ENCODE measurements at places on chromosomes 11 and 22.

DNA sequence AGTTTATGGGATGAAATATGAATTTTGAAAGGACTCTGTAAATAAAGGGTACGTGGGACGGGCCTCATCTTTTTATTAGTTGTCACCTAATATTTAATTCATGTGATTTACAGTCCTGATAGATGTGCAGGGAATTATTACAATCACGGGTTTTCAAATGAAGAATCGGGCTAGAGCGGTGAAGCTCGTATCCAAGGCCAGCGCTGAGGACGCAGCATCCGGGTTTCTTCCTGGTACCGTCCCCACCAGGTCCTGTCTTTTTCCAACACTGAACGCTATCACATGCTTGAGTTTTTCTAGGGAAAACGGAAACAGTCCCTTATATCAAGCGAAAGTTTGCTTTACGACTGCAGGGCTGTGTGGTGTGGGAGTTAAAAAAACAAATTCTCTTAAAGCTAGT is 787 bp downstream of the SMDT1 start:
- DNase-seq = peak; percentile 16

GRCh38 chr11:122422682-122423081 is 232.8 kb upstream of the UBASH3B start:
- no peak for DNase-seq

DNA sequence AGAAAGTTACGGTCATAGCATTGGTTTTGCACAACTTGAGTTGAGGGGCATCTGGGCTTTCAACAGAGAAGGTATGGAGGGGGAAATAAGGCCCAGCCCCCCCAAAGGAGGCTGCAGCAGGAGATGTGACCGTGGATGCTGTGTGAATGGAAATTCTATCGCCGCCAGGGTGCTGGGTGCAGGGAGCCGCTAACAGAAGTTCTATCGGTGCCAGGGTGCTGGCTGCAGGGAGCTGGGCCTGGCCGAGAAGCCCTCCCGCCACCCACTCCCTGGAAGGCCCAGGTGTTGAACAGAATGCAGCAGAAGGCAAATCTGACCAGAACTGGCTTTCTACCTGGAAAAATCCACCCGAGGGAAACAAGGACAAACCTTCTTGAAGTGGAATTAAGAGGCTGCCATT is 115.0 kb downstream of the SHANK2 start:
- no peak for DNase-seq

DNA sequence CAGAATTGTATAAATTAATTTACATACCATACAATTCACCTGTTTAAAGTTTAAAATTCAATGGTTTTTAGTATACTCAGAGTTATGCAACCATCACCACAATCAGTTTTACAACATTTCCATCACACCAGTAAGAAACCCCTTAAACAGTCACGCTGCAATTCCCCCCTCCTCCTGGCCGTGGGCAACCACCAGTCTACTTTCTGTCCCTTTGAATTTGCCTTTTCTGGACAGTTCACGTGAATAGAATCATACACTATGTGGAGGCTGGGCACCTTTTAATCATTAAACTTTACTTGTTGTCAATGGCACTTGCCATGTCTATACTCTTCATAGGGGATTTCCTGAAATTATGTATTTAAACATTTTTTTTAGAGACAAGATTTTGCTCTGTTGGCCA is 20.1 kb upstream of the SWAP70 start:
- DNase-seq = no peak

GRCh38 chr11:1558775-1559110 is 13.3 kb downstream of the DUSP8 start:
- no peak for DNase-seq

DNA sequence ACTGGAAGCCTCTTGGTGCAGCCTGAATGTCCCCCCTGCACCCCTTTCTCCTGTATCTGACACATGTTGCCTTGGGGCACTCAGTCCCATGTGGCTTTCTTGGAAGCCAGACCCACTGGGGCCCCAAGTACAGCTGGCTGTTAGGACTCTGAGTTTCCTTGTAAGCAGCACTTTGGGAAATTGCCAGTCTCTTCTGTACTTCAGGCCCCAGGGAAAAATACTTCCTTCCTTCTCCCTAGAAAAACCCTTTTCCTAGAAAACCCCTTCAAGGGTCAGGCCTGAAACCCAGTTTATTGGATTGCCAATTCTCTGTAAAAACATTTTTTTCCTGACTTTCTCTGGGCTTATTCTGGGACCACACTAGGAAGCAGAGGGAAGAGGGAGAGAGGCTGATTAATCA is 360.3 kb downstream of the TENM4 start:
- DNase-seq = no peak

GRCh38 chr11:121711939-121712338 is 259.2 kb upstream of the SORL1-AS1 start:
- DNase-seq = no peak

DNA sequence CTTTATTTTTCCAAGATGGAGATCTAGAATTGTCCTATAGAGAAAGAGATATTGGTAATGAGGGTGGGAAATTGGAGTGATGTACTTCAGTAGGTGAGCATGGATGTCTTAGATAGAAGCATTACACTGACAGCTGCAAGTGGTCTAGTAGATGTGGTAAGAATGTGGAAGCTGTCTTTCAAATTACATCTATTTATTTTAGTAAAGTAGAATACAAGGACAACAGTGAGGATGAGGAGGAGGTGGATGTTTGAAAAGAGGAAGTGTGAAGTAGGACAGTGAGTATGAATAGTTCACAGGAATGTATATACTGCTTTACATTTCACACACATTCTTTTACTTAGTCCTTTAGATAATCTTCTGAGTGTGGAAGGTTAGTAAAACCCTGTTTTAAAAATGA is 64.2 kb downstream of the HIPK3 start:
- DNase-seq = no peak

- DNase-seq = peak; percentile 64
Observed at GRCh38 chr11:118171269-118172062, 5.0 kb downstream of the SCN2B start.

DNA sequence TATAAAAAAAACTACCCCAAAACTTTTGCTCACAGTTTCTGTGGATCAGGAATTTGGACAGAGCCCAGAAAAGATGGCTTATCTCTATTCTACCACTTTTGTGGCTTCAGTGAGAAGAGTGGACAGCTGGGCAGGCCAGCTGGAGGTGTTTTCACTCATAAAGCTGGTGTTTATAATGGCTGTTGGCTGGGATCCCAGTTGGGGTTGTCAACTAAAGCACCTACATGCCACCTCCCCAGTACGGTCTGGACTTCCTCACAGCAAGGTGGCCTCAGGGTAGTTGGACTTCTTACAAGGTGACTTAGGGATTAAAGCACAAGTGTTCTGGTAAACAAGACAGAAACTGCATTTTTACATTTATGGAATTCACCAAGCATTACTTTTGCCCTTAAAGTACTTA is 171.0 kb downstream of the NELL1 start:
- DNase-seq = no peak

GRCh38 chr22:39469681-39470450 is 13.1 kb downstream of the MGAT3 start:
- no peak for DNase-seq

GRCh38 chr22:43014316-43014868 is 557 bp downstream of the PACSIN2 start:
- DNase-seq = peak; percentile 14

DNA sequence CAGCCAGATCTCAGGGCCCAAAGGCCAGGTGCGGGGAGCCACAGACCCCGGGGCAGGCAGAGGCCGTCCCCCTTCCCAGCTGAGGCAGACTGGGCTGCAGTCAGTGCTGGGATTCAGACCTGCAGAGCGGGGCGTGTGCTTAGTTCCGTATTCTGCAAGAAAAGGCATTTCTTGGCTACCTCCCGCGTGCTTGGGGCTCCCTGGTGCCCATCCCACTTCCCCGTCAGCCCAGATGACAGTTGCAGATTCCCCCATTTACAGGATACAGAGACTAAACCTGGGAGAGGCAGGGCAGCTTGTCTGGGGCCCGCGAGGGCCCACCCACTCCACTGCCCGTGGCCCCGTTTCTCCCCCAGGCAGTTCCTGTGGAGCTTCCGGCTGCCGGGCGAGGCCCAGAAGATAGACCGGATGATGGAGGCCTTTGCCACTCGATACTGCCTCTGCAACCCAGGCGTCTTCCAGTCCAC is 18.3 kb downstream of the CYTH4 start:
- no peak for DNase-seq

DNA sequence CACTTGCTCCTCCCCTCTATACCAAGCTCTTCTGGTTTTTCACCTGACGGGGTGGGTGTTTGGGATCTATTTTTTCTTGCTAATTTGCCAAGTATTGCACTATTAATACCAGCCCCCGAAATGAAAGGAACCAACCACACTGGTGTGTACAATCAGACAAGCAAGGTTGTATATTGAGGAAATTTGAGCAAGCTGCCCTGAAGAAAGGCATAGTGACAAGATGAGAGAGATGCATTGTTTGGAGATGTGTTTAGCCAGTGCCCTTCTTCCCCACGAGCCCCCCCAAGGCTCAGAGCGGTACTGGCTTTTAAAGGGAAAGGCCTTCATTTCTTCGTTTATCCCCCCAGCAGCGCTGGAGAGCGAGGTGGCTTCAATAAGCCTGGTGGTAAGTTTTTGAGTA is 15.2 kb upstream of the GAS2L1 start:
- no peak for DNase-seq

DNA sequence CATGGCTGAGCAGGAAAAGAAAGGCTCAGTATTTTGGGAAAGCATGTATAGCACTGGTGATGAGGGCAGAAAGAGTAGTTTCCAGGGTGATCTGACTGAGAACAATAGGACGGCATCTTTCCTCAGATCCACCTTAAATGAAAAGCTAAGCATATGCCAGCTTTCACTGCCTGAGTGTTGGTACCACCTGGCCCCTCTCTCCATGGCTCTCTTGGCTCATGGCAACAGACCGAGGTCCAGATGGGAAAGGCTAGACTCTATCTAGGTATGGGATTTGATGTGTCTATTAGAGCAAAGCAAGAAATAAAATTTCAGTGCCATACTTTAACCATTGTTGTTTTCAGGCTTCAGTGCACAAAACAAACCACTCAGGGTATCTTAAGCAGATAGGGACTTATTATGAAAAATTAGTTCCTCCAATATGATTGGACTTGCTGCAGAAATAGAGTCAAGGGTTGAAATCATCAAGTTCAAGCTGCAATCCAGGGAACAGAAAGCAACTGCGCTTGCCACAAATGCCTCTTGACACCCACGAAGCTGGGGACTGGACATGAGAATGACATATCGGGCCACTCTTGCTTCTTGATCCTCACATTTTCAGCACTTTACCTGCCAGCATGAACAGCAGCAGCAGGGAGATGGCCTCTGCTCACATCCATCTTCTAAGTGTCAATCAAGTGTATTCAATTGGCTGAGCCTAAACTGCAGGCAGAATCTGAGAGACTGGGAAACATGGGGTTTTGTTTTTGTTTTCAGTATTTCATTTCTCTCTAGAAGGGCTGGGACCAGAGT is 64.0 kb upstream of the SNX19 start:
- no peak for DNase-seq

- no peak for DNase-seq
Observed at GRCh38 chr11:129998107-129998506, 4.5 kb downstream of the PRDM10 start.

DNA sequence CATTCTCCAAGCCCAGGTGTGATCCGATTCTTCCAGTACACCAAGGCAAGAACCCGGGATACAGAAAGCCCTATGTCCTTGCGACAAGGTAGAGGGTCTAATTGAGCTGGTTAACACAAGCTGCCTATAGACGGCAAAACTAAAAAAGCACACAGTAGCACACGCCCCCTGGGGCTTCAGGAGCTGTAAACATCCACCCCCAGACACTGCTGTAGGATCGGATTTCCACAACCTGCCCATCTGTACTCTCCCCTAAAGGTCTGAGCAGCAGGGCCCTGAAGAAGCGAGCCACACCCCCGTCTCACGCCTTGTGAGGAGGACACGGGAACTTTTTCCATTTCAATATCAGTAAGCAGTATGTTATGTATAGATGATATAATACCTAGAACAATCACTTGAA is 624.7 kb downstream of the BUD13 start:
- no peak for DNase-seq

- DNase-seq = no peak
Observed at GRCh38 chr11:1839204-1839923, 583 bp downstream of the TNNI2 start.

DNA sequence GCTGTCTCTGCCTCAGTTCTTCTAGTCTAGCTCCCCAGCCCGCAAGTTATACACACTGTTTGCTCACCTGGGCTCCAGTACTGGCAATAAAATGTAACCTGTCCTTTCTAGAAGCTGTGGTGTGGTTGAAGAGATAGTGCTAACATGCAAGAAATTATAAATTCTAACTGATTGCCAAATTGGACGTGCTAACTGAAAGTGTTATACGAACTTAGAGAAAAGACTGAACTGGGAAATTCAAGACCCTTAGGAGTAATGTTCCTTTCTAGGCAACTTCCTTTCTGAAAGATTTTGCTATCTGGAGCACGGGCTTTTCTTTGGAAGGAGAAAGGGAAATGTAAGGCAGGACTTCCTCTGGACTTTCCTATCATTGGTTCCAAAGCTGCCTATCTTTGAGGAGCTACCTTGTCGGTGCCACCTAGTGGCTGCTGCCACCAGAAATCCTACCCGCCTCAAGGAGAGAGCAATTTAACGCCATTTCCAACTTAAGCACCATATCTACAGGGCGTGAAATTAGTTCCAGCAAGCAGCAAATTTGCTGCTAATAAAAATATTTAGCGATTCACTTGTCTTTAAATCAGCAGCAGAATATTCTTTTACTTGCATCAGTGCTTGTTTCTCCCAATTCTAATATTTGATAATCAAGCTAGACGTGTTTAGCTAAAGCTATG is 12.7 kb upstream of the TMEM218 start:
- peak; percentile 90 for DNase-seq

DNA sequence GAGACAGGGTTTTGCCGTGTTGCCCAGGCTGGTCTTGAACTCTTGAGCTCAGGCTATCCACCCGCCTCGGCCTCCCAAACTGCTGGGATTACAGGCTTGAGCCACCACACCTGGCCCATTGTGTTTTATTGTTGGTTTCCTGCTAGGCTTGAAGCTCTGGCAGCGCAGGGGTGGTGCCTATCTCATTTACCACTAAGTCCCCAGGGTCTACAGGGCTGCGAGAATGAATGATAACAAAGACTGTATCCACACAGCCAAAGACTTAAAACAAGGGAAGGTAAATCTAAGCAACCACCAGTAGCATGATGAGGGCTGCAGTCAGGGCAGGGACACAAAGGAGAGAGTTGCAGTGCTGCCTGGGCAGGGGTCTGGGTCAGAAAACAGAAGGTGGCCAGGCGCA is 37.3 kb upstream of the XBP1 start:
- no peak for DNase-seq

- DNase-seq = no peak
Observed at GRCh38 chr22:43393844-43394474, 17.9 kb upstream of the MPPED1 start.
